ENCODE measurements at places on chromosomes 12 and 14.

- no peak for DNase-seq
Measured at GRCh38 chr12:56257491-56258067, 605 bp downstream of the ANKRD52 start.

- DNase-seq, result no peak
Measured at GRCh38 chr14:44612002-44612401, 104.9 kb upstream of the FSCB start.

DNA sequence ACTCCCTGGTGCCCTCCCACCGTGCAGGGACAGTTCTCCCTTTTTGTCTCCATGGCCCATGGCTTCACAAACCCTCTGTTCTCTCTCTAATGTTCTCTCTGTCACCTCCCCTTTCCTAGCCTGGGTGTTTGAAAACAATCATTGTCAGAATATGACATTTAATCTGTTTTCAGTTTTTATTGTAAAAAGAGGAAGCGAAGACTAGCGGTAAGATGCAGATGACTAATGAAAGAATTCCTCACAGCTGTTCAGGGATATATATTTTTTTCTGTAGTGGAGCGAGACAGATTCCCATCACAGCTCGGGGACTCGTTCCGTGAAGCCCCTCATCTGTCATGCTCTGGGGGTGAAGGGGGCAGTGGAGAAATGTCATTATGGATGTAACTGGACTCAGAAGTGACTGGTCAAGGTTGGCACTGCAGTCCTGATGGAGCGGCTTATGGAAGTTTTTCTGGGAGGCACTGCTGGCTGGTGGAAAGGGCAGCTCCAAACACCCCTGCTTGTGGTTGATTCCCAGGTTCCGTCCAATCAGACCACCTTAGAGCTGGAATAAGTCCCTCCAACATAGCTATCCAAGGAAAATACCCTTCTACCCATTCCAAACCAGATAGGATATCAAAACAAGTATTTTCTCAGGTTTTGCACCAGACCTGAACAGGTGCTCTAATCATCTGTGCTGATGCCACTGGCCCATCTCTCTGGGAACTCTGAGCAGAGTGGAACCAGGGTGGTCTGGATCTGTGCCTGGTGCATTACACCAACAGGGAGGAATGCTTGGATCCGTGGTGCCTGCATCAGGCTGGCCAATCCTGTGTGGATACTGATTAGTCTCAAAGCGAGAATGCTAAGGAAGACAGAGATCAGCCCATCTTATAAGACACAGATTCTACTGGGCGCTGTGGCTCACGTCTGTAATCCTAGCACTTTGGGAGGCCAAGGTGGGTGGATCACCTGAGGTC lies 84.7 kb downstream of the GPATCH2L start:
- DNase-seq, result no peak

GRCh38 chr12:64256166-64256800 lies 34.2 kb upstream of the KICS2 start:
- no peak for DNase-seq

GRCh38 chr14:25006031-25006430 lies 43.9 kb downstream of the STXBP6 start:
- no peak for DNase-seq

DNA sequence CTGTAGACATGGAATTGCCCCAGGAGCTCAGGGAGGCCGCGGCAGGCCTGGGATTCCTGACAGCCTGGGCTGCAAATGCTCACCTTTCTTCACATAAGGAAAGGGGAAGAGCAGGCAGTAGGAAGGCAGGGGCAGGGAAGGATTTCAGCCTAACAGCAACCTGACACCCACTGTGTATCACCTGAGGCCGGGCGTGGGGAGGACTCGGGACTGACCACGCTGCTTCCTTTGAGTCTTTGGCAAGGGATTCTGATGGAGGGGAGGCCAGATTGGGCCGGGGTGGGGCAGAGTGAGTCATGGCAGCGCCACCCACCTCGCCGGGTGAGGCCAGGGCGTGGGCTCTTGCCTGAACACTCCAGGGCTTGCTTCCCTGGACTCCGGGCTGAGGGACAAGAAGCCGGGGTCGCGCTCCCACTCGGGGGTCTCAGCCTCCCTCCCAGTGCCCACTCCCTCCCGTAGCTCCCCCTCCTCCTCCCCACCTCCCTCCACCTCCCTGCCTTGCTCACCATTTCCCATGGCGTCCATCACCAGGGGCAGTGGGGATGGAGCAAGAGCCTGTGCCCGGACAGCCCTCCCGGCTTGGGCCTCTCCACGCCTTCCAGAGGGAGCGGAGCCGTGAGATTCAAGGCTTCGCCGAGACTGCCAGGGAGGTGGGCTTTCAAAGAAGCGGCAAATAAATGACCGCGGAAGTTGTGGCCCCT lies 247.9 kb upstream of the RTL1 start:
- DNase-seq, result no peak

- peak; percentile 27 for DNase-seq
Measured at GRCh38 chr12:122726080-122726558, 4.5 kb downstream of the HCAR1 start.

- DNase-seq, result no peak
Measured at GRCh38 chr12:116400636-116401372, 123.3 kb upstream of the MED13L start.

GRCh38 chr12:92905811-92906554 lies 23.1 kb downstream of the EEA1 start:
- DNase-seq, result no peak

DNA sequence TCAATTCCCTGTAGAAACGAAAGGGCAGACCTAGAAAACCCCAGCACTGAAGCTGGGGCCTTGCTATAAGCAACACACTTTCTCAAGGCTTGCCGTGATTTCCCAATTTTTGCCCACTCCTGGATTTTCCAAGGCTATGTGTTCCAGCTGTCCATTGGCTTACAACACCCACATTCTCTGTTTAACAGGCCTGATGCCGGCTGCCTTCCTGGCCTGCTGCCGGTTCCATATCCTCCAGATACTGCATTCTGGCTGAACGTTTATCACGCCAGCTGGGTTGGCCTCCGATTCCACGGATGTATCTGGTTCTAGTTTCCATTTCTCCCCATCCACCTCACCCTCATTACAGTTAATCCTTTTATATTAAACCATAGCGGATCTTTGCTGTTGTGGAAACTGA lies 2.0 kb upstream of the PCNX1 start:
- no peak for DNase-seq

DNA sequence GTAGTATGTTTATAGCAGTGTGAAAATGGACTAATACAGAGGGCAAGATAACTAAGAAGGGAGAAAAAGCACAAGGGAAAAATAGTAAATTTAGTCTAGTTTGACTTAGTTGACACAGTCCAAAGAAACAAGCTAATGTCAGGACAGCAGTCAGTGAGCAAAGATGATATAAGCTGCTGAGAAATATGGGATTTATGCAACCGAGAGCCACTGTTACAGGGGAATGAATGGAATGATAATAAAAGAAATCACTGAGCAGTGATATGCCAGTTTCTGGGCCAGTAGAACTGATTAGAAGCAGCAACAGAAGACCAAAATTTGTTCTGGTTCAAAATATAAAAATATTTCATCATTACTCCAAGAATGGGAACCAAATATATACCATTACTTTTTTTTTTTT lies 60.1 kb downstream of the R3HDM2 start:
- DNase-seq, result no peak

DNA sequence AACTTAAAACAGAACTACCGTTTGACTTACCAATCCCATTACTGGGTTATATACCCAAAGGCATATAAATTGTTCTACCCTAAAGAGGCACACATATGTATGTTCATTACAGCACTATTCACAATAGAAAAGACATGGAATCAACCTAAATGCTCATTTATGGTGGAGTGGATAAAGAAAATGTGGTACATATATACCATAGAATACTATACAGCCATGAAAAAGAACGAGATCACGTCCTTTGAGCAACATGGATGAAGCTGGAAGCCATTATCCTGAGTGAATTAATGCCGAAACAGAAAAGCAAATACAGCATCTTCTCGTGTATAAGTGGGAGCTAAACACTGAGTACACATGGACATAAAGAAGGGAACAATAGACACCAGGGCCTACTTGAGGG lies 31.8 kb downstream of the TMEM229B start:
- DNase-seq, result no peak

GRCh38 chr12:100986595-100987547 lies 192.3 kb downstream of the ANO4 start:
- no peak for DNase-seq

- no peak for DNase-seq
Measured at GRCh38 chr12:132157733-132158409, 13.6 kb downstream of the NOC4L start.

GRCh38 chr12:54935235-54935951 lies 49.2 kb downstream of the TESPA1 start:
- peak; percentile 25 for DNase-seq

GRCh38 chr12:123743002-123743401 lies 19.1 kb upstream of the DNAH10 start:
- DNase-seq, result no peak

DNA sequence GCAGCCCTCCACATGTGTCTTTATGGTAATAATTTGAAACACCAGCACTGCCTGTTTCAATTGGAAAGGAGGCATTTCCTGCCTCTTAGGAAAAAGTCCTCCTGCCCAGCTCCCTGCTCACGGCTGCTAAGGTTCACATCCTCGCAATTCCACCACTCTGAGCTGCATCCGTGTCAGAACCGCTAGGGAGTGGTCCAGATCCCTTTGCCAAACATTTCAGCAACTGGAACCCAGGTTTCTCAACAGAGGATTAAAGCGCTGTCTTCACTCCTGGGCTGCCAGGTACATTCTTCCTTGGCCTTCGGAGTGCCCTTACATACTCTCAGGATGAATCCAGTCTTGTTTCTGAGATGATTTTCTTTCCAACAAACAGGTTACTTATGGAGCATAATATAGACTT lies 23.3 kb downstream of the C14orf132 start:
- DNase-seq, result no peak

GRCh38 chr14:54085232-54085761 lies 128.7 kb upstream of the BMP4 start:
- no peak for DNase-seq

GRCh38 chr14:47252802-47253201 lies 422.6 kb downstream of the MDGA2 start:
- no peak for DNase-seq

GRCh38 chr12:117469883-117470483 lies 108.6 kb upstream of the NOS1 start:
- DNase-seq, result no peak

GRCh38 chr14:93330609-93331000 lies 2.2 kb downstream of the BTBD7 start:
- no peak for DNase-seq

GRCh38 chr14:99624971-99625370 lies 20.0 kb upstream of the HHIPL1 start:
- no peak for DNase-seq

- no peak for DNase-seq
Measured at GRCh38 chr12:69431591-69432222, 38.5 kb upstream of the FRS2 start.

DNA sequence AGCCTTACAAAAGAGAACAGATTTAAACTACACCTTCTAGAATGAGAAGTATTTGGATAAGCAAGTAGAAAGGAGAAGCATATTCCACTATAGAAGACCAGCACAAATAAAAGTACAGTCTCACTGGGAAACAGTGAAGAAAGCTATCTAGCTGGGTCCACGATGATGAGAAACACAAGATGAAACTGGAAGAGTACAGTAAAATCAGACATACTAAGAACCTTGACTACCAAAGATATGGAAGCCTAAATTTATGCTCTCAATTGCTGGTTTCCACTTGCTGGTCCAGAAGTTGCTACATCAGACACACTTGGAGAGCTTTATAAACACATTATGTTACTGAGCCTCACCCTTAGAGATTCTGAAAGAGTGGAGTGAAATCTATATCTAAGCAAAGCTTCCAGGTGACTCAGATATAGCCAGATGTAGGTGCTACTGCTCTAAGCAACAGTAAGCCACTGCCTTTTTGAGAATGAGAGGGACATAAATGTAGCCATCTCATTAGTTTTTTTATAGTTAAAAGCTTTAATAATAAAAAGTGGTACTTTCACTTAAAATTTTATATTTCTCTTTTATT lies 96.3 kb upstream of the BBS10 start:
- DNase-seq, result no peak
